HCT116 (cell line): ENCODE measurements at places on chromosomes 12 and 14.

DNA sequence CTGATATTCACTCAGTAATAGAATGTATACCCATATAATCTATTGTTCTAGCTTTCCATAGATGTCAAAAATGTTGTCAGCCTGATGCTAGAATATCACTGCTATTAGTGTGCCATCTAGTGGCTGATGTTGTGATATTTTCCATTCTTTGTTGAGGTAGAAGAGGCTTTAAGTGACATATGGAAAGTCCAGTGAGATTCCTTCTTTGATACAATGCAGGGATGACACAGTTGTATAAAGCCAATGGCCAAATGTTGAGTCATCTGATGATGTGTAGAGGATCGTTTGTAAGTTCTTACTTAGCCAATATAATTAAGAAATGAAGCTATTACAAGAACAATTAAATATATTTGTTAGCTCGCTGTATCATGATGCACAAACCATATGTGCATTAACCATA is 58.1 kb upstream of the PCED1B start:
- DNase-seq: peak; percentile 90
- no peaks in the 10 kb centered on the region; the same call in 1 of the 2 replicates for H3K4me1 ChIP-seq
- H3K27ac ChIP-seq: no peak overlapping the region
- no peak overlapping the region for H3K4me3 ChIP-seq
- H3K36me3 ChIP-seq: no peaks in the 10 kb centered on the region
- H3K27me3 ChIP-seq: no peaks in the 10 kb centered on the region

DNA sequence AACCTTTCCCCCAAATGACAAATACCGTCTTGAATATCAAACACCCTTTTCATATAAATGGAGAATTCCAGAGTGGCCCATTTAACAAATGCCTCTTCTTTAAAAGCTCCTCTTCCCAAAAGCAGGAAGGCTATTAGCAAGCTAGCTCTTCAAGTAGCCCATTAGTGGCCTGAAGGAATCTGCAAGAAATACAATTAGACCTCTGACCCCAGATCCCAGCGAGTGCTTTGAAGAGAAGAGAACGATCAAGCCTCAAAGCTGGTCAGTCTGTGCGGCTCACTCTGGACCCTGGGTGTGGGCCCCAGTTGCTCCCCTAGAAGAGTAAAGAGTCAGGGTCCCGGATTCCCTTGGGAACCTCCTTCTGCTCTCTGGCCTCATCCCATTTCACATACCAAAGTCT is 325.6 kb downstream of the NUAK1 start:
- H3K4me3 ChIP-seq: no peak overlapping the region
- no peaks in the 10 kb centered on the region for H3K36me3 ChIP-seq
- 0 out of 2 replicates have a peak, but pooled peaks cover 6% of the 10 kb centered on the region for H3K27me3 ChIP-seq
- no peaks in the 10 kb centered on the region for H3K4me1 ChIP-seq

DNA sequence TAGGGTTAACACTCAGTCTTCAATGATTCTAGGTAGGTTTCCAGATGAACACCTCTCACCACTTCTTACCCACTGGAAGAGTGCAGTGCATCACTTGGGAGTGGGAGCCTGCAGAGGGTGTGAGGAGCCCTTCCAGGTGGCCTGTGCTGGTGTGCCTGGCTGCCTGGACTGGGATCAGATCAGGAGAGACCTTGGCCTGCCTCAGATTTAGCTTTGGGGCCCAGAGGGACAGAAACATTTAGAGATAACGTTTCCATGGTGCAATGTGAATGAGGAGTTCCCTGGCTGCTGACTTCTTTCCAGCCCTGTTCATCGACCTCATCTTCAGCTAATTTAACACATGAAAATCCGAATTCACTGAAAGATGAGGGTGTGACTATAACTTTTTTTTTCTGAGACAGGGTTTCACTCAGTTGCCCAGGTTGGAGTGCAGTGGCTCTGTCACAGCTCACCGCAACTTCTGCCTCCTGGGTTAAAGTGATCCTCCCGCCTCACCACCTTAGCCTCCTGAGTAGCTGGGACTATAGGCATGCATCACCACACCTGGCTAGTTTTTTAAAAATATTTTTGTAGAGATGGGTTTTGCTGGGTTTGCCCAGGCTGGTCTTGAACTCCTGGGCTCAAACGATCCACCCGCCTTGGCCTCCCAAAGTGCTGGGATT is 53.6 kb downstream of the SUSD6 start:
- H3K27me3 ChIP-seq: no peaks in the 10 kb centered on the region
- no peak for DNase-seq
- no peak overlapping the region for H3K27ac ChIP-seq
- no peak overlapping the region for H3K4me3 ChIP-seq
- no peaks in the 10 kb centered on the region for H3K36me3 ChIP-seq
- H3K4me1 ChIP-seq: no peaks in the 10 kb centered on the region

- H3K4me1 ChIP-seq: no peaks in the 10 kb centered on the region
- DNase-seq: no peak
- H3K27ac ChIP-seq: no peak overlapping the region
- H3K4me3 ChIP-seq: no peak overlapping the region
- peaks cover 31% of the 10 kb centered on the region for H3K36me3 ChIP-seq
Observed at GRCh38 chr14:39060818-39061437, 42.1 kb downstream of the SEC23A start.

DNA sequence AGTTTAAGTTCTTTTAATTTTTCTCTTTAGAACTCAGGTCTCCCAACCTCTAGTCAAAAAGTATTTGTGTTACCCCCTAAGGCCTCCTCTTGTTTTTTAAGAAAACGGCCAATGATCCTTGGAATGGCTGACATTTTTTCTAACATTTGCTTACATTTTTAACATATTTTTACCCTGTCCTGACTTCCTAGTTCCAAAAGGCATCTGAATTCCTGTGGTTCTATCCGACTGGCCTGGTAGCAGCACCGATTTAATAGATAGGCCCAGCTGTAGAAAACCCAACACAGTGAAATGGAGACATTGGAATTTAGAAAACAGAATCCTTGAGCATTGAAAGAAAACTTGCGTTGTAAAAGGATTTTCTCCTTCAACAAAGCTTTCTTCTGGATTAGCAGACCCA is 134.7 kb upstream of the GSC start:
- H3K4me1 ChIP-seq: no peaks in the 10 kb centered on the region
- no peak for DNase-seq

DNA sequence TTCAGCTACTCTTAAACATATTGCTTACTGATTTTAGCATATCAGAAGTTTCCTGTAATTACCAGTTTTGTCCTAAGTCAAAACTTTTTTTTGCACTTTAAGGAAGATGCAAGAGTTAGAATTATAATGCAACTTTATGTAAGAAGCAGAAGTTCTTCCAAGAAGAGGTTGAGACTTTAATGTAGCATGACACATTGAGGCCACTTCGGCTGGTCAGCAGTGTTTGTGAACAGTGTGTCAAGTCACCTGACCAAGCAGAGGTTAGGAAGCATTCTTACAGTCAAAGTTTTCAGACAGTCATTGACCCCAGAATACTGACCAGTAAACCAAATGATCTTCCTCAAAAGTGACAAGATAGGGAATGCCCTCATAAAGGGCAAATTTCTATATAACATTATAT is 15.2 kb downstream of the FGFR1OP2 start:
- no peaks in the 10 kb centered on the region for H3K4me1 ChIP-seq
- H3K36me3 ChIP-seq: peaks cover 10% of the 10 kb centered on the region
- H3K27ac ChIP-seq: no peak overlapping the region
- no peak for DNase-seq
- H3K27me3 ChIP-seq: no peaks in the 10 kb centered on the region

DNA sequence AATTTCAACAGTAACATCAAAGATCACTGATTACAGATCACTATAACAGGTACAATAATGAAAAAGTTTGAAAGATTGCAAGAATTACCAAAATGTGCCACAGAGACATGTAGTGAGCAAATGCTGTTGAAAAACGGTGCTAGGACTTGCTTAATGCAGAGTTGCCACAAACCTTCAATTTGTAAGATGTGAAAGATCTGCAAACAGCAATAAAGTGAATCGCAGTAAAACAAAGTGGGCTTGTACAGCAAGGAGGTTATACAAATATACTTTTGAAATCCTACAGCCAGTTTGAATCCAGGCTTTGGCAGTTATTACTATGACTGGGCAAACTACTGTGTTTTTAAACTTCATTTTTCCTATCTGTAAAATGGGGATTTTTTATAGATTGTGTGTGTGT is 1.0 kb upstream of the PLEKHA5 start:
- no peaks in the 10 kb centered on the region for H3K27me3 ChIP-seq
- H3K27ac ChIP-seq: no peak overlapping the region
- H3K36me3 ChIP-seq: no peaks in the 10 kb centered on the region
- H3K4me1 ChIP-seq: peaks cover 2% of the 10 kb centered on the region
- no peak for DNase-seq

DNA sequence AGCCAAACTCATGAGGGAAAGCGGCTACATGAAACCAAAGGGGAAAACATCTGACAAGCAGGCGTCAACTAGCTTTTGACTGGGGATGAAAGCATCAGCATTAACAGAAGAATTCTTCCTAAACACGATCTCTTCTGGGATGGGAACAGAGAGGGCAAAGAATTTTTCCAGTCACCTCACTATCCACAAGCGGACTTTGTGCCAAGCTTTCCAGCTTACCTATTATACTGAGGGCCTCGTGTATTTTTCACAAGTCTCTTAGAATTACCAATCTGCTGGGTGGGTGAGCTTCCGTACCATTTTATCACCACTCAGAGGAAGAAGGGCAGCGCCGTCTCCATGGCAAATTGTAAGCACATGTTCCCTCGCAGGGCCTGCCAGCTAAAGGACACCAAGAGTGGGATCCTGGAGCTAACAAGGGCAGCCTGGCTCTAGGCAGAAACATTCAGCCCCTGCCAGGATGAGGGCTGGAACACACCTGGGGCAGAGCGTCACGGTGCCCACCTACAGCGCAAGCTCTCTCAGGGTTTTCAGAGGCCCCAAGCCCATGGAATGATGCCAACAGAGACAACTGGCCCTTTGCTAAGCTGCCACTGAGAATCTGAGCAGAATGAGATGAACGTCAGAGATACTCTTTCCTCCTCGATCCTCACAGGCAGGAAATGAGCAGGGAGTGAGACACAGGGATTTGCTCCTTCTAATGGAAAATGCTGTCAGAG is 74.6 kb downstream of the CHGA start:
- H3K4me1 ChIP-seq: no peaks in the 10 kb centered on the region
- H3K36me3 ChIP-seq: no peaks in the 10 kb centered on the region
- no peak for DNase-seq
- no peak overlapping the region for H3K27ac ChIP-seq
- H3K27me3 ChIP-seq: no peaks in the 10 kb centered on the region
- no peak overlapping the region for H3K4me3 ChIP-seq

DNA sequence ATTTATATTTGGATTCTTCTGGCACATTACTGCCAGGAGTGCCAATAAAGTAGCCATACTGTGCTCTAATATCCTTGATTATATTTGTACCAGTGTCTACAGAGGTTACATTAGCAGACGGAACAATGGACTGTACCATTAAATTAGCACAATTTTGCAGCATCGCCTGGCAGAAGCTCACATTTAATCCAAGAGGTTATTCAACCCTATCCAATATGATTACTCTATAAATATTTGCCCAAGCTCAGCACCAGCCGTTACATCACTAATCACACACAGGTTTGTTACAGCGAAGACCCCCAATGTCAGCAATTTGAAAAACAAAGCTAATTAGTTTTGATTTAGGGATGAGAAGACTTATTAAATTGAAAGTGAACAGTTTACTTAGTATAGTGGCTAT is 16.9 kb upstream of the MGST1 start:
- no peaks in the 10 kb centered on the region for H3K36me3 ChIP-seq
- no peak overlapping the region for H3K4me3 ChIP-seq
- no peak overlapping the region for H3K27ac ChIP-seq

GRCh38 chr12:65156366-65156841 is 13.0 kb upstream of the LEMD3 start:
- no peaks in the 10 kb centered on the region for H3K4me1 ChIP-seq
- DNase-seq: no peak

- H3K27me3 ChIP-seq: no peaks in the 10 kb centered on the region
- DNase-seq: no peak
- H3K4me1 ChIP-seq: peaks cover 19% of the 10 kb centered on the region
- H3K27ac ChIP-seq: peak overlapping the region; percentile 98
Observed at GRCh38 chr12:45214749-45215418, 1.0 kb upstream of the ANO6 start.

GRCh38 chr12:120914794-120915193 is 10.6 kb upstream of the SPPL3 start:
- no peak overlapping the region for H3K4me3 ChIP-seq
- no peaks in the 10 kb centered on the region for H3K36me3 ChIP-seq
- no peaks in the 10 kb centered on the region for H3K27me3 ChIP-seq
- no peak overlapping the region for H3K27ac ChIP-seq
- H3K4me1 ChIP-seq: no peaks in the 10 kb centered on the region
- DNase-seq: no peak
